ENCODE measurements at places on chromosomes 6 and 20.
A peak's percentile ranks its signal among the peaks of the same experiment; 100 is the strongest.

DNA sequence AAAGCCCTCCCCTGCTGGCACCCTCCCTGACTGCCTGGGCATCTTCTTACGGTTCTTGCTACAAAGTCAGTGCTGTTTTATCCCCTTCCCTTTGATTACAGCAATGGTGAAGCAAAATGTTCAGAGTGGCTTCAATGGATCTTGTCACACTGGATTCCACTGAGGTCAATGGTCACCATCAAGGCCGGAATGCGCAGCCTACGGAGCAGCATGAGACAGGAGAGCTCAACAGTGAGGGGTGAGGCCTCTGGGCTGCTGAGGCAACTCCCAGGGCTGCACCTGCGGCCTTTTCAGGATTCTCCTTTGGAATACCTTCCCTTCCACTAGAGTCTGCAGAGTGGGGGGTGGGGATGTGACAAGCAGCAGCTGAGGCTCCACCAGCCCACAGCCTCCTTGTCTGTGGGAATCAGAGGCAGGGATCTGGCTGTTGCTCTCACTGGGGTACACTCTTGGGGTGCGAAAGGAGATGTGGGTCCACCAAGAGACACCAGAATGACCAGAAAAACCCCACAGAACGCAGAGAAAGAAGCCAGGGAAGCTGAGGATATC is 40.4 kb upstream of the EMILIN3 start:
- DNase-seq, result peak; percentile 59

DNA sequence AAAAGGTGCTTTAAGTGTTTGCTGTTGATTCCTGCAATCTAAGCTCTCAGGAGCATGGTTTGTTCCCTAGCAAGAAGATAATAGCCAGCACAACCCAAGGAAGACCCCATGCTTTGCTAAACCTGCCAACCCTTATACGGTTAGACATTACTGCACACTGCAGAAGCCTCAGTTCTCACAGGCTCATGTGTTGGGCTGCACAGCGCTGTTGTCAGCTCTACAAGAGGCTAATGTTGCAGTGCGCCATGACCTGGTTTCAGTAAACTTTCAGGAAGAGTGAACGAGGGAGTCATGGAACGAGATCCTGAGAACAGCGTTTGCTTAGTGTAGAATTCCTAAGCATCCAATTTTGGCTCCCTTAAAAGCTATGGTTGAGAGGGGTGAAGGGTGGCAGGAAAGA is 218.5 kb downstream of the ARHGAP18 start:
- no peak for DNase-seq

DNA sequence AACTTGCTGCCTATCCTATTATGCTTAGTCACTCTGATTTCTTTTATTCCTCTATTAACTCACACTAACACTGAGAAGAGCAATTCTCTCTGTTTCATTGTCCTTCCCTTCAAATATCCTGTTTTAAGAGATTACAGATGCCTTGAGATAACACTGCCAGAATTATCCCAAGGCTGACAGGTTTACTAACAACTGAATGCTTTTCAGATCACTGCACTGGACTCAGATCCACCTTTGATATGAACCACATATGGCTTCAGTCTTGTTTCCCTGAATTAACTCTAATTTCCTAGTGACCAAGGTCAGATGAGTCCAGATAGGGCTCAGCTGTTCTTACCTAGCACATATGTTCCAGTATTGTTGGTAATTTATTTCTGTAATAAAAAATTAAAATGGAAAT is 633.1 kb downstream of the GRIK2 start:
- no peak for DNase-seq

DNA sequence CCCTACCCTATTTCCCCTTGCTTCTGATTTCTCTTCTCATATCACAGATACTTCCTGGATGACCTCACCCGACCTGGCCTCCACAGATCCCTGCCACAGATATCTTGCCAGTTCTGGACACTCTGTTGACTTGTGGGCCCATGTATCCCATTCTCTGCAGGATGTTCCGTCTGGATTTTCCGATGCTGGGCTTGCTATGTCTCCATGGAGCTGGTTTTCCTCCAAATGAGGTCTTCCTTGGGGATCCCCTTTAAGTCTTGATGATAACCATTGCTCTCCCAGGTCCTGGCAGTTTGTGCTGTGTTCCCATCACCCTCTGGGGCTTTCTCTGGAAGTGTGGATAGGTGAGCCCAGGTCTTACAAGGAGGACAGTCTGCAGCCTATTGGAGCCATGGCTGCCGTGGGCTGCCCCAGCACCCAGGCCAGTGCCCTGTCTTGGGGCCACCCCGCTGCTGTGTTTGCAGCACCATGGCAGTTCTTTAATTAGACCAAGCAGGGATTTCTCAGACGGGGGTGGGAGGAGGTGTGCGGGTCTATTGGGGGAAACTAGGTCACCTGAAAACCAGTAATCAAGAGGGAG is 23.9 kb downstream of the PPP1R16B start:
- no peak for DNase-seq

GRCh38 chr6:105487040-105487790 is 84.3 kb upstream of the PREP start:
- no peak for DNase-seq

DNA sequence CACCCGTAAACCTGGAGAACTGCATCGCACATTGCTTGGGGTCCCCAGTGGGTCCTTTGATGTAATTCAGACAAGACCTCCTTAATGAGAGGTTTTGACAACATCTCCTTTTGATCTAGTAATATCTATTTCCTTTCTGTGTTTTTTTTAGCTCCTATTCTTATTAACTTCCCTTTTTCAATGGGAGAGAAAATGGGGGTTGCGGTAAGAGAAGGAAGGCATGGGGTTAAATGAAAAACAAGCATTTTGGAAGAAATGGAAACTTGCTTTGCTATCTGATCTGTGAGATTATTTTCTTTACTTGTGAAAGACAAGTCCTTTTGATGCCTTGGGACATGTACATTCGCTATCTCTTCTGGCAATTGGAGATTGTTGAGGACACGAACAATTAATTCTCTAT is 418.6 kb upstream of the MAN1A1 start:
- DNase-seq, result no peak

DNA sequence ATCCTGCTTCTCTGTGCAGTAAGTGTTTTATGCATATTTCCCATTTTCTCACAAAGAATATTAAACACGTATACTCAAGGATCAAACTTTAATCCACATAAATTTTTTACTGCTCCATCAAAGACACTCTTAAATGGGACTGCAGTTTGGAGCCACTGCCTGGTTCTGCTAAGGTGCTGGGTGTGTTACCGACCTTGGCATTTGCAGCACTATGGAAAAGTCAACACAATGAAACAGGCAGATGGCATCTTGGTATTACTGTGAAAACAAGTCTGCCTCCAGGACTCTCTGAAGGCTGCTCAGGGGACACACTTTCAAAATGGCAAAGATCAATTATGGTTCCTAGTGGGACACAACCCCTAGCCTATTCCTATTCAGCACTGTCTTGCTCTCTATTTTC is 17.3 kb upstream of the HLA-G start:
- DNase-seq, result no peak

DNA sequence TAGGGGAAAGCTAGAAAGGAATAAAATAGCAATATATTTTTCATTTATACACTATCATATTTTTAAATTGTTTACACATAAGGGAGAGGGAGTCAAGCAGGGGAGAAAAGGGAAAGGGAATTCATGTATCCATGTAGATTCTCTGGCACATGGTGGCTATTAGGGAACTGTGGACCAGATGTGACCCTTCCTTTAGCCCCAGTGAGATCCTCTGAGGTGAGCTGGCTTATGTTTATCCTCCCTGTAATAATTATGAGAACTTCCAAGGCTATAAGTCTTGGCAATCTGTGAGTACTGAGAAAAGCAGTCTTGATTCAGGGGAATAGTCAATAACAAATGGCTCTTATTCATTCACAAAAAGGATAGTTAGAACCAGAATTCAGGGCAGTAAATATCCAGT is 42.6 kb downstream of the TSBP1 start:
- no peak for DNase-seq

DNA sequence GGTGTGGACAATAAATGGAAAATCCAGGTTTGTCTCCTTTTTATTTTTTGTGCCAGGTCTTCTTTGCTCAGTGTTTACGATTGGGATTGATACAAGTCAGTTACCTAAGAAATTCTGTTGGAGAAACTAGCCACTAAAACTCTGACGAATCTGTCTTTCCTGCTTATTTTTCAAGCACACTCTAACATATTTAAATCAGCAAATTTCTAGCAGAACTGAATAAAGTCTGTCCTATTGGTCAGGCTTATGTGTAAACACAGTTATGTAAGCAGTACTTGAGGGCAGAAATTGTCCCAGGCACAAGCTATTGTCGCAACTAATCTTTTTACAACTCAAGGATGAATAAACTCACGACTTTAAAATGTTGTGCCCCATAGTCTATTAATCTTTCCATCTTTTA is 12.1 kb upstream of the EXOC2 start:
- DNase-seq, result no peak

- no peak for DNase-seq
Measured at GRCh38 chr6:80921861-80922460, 815.5 kb downstream of the BCKDHB start.

DNA sequence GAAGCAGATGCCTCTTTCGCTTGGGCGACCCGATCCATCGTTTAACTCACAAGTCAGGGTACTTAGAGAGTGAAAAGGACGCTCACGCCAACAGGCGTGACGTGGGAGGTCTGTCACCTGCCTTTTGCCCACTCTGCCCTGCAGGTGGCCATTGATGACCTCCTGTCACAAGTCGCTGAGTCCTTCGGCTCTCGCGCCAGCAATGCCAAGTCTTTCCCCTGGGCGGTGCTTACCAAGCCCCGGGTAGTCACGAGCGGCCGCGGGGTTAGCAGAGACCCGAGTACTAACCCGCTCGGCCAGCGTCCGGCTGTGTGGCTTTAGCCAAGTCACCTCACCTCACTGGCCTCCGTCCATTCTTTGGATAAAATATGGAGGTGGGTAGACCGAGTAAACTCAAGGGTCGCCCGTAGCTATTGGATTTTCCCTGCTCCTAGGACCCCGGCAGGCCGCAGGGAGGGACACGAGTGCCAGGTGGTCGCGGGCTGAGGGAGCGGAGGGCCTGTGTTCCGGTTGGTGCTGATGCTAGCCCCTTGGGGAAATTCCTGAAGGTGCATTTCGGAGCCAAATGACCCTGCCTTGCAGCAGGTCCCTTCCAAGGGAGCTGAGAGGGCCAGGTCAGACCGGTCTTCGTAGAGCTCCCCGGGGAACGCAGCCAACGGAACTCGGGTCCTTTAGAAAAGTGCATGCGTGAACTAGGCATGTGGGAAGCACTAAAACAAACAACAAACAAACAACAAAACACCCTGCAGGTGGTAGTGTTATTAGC is 668 bp downstream of the PKIB start:
- DNase-seq, result peak; percentile 88

- DNase-seq, result no peak
Measured at GRCh38 chr6:158999154-158999665, 792 bp downstream of the RSPH3 start.

- no peak for DNase-seq
Measured at GRCh38 chr6:17169291-17169690, 67.4 kb downstream of the STMND1 start.

GRCh38 chr20:18916886-18917750 is 103.5 kb downstream of the SCP2D1 start:
- DNase-seq, result no peak

- DNase-seq, result no peak
Measured at GRCh38 chr6:12324099-12324498, 33.9 kb downstream of the EDN1 start.

DNA sequence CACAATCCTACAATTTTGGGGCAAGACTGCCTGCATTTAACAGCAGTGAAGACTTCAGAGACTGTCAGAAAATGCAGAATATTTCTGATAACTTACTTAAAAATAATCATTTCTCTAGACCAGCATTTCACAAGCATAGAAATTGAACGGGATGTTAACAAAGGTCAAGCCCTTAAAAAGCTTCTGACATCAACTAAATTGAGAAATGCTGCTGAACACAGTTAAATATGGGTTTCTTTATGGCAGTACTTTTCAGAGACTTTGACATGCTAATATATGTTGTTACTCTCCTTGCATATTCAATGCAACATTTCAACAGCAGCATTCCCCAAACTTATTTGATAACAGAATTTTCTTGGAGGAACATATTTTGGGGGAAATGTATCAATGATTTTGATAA is 84.5 kb downstream of the KIF13A start:
- DNase-seq, result no peak

- DNase-seq, result no peak
Measured at GRCh38 chr6:12012038-12012557, at the start of gene HIVEP1. Gene HIVEP1, plus strand, starts transcription at chr6:12012312. Its CDS starts 3,317 bp downstream, at chr6:12015629.

DNA sequence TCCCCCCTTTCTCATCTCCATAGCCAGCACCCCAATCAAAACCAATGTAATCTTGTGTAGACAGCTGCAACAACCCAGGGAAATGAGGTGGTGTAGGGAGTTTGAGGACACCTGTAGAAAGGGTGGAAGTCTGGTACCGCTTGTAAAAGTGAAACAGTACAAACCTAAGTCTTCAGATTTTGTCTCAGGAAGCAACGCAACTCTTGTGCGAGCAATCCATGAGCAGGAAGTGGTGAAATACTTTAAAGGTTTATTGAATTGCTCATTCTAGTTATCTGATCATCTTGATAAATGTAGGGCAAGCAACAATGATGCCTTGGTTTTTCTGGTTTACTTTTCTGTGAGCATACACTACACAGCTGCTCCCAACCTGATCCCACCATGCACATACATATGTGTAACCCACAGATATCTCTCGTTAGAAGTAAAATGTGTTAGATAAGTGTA is 71.1 kb upstream of the THEMIS start:
- no peak for DNase-seq
